Activated CD4-positive, alpha-beta T cell treated with anti-CD3 and anti-CD28 coated beads, Interleukin-2, amount 50 U/mL, for 4 hours (primary cell): ENCODE measurements at places on chromosomes 2 and 18.

DNA sequence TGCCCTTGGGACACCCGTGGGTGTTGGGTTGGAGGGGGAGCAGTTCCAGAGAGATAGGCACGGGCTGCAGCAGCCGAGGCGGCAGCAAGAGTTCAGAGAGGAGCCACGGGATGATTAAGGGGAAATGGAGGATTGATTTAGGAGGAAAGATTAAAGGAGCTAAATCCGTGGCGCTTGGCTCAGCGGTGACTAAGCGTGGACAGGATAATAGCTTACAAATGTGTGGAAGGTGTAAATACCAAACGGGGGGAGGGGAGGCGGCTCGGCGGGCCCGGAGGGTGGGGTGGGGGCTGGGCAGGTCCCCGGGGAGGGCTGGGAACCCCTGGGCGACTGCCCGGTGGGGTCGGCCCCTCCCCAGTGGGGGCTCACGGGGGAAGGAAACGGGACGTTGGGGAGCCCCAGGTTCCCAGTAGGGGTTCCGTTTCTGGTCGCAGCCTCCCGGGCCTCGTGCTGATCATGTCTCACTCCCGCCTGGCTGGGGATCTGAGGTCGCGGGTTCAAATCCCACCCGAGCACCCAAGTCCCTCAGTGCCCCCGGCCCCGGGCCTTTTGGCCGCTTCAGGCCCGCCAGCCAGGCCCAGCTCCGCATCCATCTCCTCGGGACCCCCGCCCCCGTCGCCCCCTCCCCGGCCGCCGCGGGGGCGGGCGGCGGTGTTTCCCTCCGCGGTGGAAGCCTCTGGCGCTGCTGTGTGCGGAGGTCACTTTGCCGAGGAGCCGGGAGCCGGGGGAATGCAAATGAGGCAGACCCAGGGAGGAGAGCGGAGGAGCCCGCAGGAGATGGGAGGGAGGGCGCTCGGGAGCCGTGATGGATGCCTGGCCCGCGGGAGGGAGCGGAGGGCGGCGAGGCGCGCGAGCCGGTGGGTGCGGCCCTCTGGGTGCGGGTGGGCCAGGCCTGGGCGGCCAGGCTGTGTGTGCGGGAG is 8.1 kb downstream of the ASIC4 start:
- no peak for DNase-seq

- DNase-seq, result no peak
Observed at GRCh38 chr2:36376319-36376765, 20.8 kb downstream of the CRIM1 start.

- peak; percentile 43 for DNase-seq
Observed at GRCh38 chr2:10036095-10036884, 7.1 kb upstream of the KLF11 start.

- DNase-seq, result no peak
Observed at GRCh38 chr2:223180463-223180862, 128.5 kb downstream of the KCNE4 start.

- DNase-seq, result no peak
Observed at GRCh38 chr18:79900610-79901570, 50.6 kb downstream of the SLC66A2 start.
